SW480 (cell line): ENCODE measurements at places on chromosomes 4 and X.
A peak's percentile ranks its signal among the peaks of the same experiment; 100 is the strongest.

DNA sequence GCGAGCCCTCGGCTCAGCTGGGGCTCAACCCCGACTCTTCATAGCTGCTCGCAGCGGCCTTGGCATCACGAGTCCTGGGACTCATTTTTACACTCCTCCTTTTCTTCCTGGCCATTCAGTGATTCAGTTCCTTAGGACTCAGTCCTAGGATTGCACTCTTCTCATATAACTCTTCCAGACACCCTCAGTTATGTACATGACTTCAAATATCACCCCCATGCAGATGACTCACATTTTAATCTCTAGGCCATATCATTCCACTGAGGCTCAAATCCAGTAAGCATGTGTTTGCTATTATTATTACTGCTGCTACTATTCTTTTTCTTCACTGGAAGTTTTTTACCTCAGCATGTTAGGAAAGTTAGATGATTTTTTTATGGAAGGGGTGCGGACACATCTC is 14.4 kb downstream of the ITGB1BP2 start:
- DNase-seq: no peak

DNA sequence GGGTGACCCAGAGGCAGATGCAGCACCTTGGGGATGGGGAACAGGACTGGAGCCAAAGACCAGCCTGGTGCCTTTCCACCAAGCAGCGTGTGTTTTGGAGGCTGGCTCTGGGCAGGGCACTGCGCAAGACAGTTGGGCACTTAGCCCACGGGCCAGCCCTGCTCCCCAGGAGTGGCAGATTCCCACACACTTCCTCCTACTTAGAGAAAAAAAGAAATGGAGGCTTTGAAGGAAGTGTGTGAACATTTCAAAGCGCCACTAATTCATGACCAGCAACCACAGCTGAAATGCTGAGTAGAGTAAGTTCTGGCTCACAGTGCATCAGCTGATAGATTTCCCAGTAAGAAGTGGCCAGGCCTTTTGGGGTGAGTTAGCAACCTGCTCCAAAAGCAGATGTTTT is 54.9 kb upstream of the LGI2 start:
- no peak for DNase-seq

DNA sequence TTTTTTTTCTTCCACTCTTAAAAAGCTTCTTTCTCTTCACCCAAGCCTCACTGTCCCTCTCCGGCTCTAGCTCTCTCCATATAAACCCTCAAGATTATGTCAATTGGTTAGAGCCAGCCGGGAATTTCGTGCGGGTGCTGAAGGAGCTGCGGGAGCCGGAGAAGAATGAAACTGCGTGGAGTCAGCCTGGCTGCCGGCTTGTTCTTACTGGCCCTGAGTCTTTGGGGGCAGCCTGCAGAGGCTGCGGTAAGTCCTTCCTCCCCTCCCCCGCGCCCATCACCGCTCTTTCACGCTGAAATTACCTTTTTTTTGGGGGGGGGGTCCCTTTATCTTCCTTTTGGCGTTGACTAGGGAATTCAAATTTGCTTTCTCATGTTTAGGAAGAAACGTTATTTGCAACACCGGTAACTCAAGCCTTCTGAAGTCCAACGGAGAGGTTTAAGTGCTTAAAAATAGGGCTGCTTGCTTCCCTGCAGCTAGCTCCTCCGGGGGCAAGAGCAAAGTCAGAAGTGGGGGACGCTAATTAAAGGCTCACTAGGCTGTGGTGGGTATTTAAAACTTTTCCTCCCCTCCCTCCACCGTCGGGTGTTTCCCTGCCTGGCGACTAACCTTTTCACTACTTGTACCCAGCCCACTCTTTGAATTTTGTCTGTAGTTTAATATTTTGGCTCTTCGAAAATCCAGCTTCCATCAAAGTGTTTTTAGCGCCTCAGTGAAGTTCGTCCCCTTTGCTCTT is 491 bp downstream of the COL4A5 start:
- DNase-seq: peak; percentile 3

GRCh38 chr4:22637306-22637705 is 55.4 kb upstream of the GBA3 start:
- DNase-seq: no peak

DNA sequence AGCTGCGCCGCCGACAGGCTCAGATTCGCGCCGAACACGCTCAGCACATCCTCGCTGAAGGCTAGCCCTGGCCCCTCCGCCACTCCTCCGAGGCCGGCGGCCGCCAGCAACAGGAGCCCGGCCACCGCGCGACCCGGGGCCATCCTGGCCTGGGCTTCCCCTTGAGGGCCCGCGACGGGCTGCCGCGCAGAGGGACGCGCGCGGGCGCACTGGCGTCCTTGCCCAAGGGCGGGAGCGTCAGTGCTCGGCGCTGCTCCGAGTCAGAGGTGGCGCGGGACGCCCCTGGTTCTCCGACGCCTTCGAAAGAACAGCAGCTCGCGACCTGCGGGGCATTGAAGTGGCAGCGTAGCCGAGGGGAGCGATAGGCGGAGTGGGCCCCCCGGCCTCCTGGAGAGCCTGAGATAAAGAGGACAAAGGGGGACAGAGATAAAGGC is 745 bp downstream of the SLC39A8 start:
- no peak for DNase-seq

GRCh38 chr4:57051524-57051923 is 58.7 kb downstream of the IGFBP7 start:
- no peak for DNase-seq

DNA sequence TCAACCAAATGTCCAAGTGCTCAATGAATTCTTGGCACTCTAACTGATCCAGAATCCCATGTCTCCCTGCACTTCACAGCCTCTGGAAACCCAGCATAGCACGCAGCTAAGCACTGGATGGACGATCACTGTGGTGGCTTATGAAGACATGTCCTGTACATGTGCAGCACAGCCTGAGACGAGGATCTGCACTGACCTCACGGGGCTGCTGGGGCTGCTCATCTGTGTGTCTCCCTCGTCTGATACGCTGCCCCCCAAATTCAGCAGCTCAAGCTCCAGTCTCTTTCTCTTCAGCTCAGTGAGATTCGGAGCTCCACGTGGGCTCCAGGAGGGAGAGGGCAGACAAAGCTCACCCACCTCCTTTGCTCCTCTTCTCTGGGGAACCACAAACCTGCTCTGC is 126.9 kb downstream of the CPZ start:
- DNase-seq: no peak

DNA sequence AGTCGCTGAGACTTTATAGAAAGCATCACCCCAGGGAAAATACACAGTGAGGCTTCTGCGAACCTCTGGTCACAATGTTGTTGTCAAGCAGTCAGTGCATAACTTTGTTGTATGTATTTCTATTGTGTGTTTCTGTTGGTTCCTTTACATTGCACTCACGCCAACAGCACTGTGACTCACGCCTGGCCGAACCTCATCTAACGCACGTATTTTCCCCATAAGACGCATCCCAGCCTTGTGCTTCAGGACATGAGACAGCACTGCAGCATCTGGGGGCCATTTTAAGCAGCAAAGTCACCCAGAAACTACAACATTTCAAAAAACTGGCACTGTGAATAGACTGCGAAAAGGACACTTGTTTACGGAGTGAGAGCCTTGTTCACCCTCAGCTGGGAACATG is 30.6 kb downstream of the TBL1X start:
- no peak for DNase-seq

- no peak for DNase-seq
Measured at GRCh38 chr4:13430834-13431568, 53.1 kb downstream of the RAB28 start.

GRCh38 chr4:97507587-97508245 is 635.6 kb downstream of the STPG2 start:
- DNase-seq: peak; percentile 12

DNA sequence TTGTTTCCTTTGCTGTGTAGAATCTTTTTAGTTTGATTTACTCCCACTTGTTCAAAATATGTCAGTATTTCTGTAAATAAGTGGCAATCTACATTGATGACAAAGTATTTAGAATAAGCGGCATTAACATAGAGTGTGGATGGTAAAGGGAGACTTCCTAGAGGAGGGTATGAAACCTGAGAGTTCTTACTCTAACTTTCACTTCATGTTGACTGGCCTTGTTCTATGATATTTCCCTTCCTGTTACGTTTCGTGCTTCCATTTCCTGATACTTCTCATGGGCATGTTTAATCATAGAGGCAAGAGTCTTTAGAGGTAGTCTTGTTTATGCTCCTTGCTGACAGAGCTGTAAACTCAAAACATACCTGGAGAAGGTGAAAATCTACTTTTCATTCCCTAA is 408.9 kb downstream of the GLUD2 start:
- no peak for DNase-seq

DNA sequence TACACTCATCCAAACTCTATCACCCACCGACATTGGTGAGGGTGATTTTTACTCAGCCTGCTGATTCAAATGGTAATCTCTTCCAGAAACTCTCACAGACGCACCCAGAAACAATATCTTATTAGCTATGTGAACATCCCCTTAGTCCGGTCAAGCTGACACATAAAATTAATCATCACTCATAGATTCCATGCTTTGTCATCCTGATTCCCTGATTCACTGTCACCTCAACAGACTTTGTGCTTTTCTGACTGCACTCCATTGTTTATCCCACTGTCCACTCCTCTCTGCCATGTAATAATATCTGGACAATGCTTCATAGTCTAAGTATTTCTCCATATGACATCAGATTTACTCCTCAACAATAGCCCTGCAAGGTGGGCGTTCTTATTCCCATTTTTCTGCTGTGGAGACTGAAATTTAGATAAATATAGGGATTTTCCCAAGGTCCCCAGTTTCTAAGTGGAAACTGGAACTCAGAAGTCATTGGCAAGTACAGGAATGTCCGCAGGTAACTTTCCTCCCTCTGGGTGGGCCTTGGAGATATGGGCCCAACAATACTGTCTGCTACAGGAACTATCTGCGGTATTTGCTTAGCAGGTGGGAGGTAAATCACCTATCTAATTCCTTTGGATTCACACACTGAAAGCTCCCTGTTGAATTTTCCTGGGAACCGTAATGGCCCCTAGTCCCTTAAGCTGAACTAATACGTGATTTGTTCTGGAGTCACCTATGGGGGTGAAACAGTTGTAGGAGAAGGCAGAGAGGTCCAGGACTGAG is 228.6 kb upstream of the BCOR start:
- DNase-seq: no peak

GRCh38 chr4:67712650-67713528 is 11.9 kb upstream of the UBA6 start:
- no peak for DNase-seq

- DNase-seq: no peak
Measured at GRCh38 chr4:156673483-156673882, 298.1 kb downstream of the PDGFC start.

- no peak for DNase-seq
Measured at GRCh38 chr4:190017357-190018200, 9.5 kb downstream of the FRG2 start.

- DNase-seq: no peak
Measured at GRCh38 chr4:112966701-112967488, 82.6 kb upstream of the ANK2 start.

- DNase-seq: no peak
Measured at GRCh38 chrX:79368441-79368840, 1.3 kb upstream of the ITM2A start.

- no peak for DNase-seq
Measured at GRCh38 chr4:43587758-43588157, 695.2 kb downstream of the GRXCR1 start.

GRCh38 chr4:85798012-85798770 is 323.2 kb downstream of the ARHGAP24 start:
- no peak for DNase-seq

DNA sequence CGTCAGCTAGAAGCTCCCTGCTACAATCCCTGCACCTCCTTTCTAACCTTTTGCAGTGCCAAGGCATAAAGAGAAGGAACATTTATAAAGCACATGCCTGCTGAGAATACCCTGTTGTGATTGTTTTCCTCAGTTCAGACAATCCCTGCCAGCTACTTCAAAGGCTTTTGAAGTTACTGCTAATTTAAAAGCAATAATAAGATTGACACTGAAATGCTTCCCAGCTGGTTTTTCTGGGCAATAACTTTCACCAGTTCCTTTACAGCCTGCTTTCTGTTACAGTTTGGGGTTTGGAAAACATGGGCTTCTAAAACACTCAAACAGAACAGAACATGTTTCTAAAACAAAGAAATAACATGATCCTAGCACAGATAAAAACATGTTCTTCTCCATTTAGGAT is 232.3 kb upstream of the CPEB2 start:
- no peak for DNase-seq
